ENCODE measurements at places on chromosomes 13 and 19.

DNA sequence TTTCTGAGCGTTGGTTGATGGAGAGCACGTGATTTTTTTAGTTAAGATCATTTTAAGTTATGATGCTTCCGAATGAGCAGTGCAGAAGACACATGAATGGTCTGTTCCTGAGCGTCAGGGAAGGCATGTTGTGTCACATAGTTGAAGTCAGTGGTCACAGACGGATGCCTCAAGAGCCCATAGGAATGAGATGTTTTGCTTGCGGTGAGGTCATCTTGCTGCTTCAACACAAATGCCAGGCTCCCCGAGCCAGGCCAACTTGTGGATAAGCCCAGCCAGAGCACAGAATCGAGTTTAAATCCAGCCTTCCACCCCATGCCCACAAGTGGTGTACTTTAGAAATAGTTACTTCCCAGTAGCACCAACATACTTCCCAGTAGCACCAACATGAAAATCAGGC, 5.4 kb downstream of the UPF3A start:
- no peak for DNase-seq

GRCh38 chr13:104372095-104372655, 1306.0 kb upstream of the SLC10A2 start:
- DNase-seq: peak; percentile 12

GRCh38 chr13:85567909-85568308, 231.3 kb downstream of the SLITRK6 start:
- no peak for DNase-seq

GRCh38 chr19:10988380-10988779, 27.6 kb downstream of the SMARCA4 start:
- no peak for DNase-seq
